Left ventricle myocardium superior (tissue), 1 donor: ENCODE measurements at places on chromosomes 6 and 20.

DNA sequence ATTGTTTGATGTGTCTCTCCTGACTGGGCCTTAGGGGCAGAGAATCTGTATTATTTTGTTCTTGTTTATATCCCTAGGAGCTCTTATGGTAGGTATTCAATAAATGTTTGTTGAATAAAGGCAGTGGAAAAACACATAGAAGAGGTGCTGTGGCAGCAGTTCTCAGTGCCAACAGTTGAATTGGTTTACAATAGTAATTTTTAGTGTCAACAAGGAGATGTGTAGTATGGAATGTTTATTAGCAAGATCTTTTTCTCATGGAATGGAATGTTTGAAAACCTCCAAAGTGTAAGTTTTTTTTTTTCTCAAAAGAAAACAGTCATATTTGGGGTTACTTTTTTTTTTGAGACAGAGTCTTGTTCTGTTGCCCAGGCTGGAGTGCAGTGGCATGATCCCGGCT is 28.0 kb downstream of the ASXL1 start:
- no peak for DNase-seq

GRCh38 chr6:13294499-13295069 is 33.8 kb downstream of the TBC1D7 start:
- DNase-seq = no peak

DNA sequence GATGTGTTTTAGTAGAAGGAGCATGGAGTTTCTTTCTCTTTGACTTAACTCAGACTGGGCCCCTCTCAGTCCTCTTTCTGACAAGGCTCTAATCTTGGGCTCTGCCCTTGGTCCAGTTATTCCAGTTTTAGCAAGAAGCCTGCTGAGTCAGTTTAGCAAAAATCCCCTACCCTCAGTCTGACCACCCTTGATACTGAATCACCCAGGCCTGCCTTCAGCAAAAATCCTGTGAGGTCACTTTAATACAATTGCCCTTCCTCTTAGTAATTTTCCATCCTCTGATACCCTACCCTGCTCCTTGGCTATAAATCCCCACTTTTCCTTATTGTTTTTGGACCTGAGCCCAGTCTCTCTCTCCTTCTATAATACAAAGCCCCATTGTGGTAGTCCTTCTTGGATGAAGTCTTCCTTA is 326.7 kb upstream of the NOX3 start:
- no peak for DNase-seq

DNA sequence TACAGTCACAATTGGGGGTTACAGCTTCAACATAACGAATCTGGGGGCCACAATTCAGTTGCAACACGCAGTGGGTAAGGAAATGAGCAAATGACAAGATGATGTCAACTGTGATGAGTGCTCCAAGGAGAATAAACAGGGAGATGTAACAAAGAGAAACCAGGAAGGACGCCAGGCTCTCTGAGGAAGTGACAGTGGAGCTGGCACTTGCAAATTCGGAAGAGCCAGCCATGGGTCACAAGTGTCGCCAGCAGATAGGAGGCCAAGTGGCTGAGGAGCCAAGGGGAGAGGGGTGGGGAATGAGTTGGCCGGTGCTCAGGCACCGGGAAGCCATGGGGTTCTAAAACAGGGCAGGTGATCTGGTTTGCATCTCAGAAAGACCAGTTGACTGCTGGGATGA is 136.4 kb downstream of the EYA2 start:
- DNase-seq = no peak

GRCh38 chr6:67880939-67881705 is 754.0 kb upstream of the ADGRB3 start:
- no peak for DNase-seq

GRCh38 chr20:23517719-23518118 is 26.8 kb downstream of the CST8 start:
- no peak for DNase-seq
